WERI-Rb-1 (cell line): ENCODE measurements at places on chromosomes 1 and 21.

- no peak for DNase-seq
Observed at GRCh38 chr1:231460614-231461013, 38.5 kb upstream of the EGLN1 start.

DNA sequence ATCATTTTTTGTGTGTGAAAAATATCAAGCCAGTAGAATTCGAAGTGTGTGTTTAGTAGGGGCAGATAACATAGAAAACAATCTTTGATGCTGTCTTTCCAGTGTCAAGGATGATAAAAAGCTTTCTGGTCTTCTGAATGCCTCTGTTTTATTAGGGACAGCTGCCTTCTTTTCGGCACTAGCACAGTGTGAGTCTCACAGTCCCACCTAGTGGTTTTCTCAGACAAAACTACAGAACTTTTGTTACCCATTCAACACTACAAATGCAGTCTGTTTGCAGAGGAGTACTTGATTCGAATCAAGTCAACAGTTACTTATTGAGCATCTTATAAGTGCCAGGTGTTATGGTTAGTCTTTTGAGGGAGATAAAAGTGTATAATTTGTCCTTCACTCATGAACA lies 30.6 kb upstream of the MCOLN3 start:
- DNase-seq = no peak

GRCh38 chr1:180041582-180041981 lies 87.0 kb downstream of the CEP350 start:
- no peak for DNase-seq

DNA sequence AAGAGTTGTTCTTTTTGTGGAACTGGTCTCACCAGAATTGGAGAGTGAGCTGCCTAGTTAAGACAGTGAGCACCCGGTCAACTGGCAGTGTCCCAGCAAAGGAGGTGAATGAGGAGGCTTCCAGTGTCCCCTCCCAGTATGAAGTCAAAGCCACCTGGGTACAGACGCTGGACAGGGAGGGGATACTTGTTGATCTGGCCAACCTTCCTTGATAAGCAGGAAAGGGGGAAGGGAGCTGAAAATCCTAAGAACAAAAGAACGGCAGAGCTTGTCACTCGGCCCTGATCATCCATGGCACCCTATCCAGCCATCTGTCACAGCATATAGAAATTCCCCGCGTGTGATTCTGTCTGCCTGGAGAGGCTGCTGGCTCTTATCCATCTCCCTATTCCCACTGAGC lies 91.5 kb downstream of the SSBP3 start:
- DNase-seq = peak; percentile 87
